ENCODE measurements at places on chromosomes 6 and 20.
A peak's percentile ranks its signal among the peaks of the same experiment; 100 is the strongest.

GRCh38 chr20:47503685-47504084 lies 2.0 kb downstream of the NCOA3 start:
- no peak for DNase-seq

- peak; percentile 58 for DNase-seq
Measured at GRCh38 chr20:57263801-57264792, 2.3 kb downstream of the BMP7 start.

DNA sequence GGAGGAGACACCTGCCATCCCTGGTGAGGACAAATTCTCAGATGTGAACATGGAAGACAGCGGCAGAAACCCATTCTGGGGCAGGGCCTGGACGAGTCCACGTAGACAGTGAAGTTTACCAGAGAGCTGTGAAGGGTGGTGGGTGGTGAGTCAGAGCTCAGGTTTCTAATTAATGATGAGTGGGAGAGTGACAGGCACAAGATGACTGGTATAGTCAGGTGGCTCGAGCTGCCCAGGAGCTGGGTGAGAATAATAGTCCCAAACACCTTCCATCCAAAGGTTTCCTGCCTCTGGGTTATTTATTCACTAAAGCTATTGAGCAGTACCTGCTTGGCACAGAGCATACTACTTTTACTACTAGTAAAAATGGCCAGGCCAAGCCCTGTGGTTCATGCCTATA lies 6.0 kb downstream of the TLDC2 start:
- DNase-seq = no peak

GRCh38 chr6:14674458-14674857 lies 556.9 kb downstream of the CD83 start:
- no peak for DNase-seq

DNA sequence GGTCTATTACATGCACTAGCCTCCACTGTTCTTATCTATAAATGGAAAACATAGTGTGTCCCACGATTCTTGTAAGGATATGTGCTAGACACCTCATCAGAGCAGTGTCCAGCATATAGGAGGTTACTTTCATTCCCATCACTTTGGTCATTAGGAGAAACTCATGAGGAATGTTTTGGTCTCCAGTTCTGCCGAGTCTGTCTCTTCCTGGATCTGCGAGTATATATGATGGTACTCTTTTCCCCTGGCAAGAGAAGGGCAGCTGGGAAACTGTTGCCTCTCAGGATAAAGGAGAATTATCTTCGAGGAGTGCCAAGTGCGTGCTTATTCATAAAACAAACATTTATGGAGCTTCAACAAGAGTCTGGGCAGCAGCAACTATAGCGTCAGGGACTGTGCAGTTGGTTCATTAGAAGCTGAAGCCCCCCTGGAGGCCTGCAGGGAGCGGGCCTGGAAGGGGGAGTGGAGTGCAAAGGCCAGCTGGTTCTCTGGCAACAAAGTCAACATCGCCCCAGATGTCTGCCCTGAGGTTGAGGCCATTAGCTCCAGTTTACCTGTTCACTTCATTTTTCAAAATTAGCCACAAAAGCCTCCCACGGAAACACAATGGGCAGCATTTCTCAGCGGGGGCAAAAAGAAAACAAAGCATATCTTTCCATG lies 811.9 kb downstream of the MAFB start:
- no peak for DNase-seq

DNA sequence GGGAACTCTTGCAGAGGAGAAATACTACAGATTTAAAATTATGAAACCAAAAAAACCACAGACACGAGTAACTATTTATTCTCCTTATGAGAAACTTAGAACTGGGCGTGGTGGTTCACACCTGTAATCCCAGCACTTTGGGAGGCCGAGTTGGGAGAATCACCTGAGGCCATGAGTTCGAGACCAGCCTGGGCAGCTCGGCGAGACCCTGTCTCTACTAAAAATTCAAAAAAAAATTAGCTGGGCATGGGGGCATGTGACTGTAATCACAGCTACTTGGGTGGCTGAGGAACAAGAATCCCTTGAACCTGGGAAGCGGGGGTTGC lies 36.8 kb downstream of the SSR1 start:
- no peak for DNase-seq

GRCh38 chr6:113560376-113560775 lies 296.8 kb upstream of the MARCKS start:
- DNase-seq = no peak

- DNase-seq = no peak
Measured at GRCh38 chr6:139117734-139118133, 17.1 kb upstream of the HECA start.

- no peak for DNase-seq
Measured at GRCh38 chr6:108421366-108421765, 126.5 kb downstream of the AFG1L start.

- DNase-seq = no peak
Measured at GRCh38 chr6:25617997-25618396, 34.0 kb upstream of the SCGN start.

GRCh38 chr20:23362392-23363256 lies 642 bp downstream of the GZF1 start:
- peak; percentile 44 for DNase-seq

DNA sequence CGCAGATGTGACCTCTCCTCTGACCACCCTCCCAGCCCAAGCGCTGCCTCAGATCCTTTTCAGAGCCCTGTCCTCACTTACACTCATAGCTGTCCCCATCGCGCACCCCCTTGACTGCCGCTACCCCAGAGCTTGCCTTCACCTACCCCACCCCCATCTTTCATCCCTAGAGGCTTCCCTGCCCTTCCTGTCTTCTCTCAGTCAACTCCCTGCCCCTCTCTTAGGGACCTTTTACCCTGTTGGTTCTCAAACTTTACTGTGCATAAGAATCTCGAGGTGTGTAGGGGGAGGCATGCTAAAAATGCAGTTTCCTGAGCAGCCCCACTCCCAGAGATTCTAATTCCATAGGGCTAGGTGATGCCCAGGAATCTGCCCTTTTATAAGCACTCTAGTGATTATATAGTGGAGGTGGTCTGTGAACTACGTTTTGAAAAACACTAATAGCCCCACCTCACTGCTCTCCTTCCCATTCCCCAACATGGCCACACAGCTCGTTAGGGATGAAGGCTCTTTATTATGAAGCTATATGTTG lies 725 bp downstream of the TM9SF4 start:
- DNase-seq = no peak

GRCh38 chr6:57220083-57220703 lies 1.9 kb downstream of the RAB23 start:
- no peak for DNase-seq

GRCh38 chr20:48826883-48827771 lies 672 bp downstream of the PREX1 start:
- DNase-seq = peak; percentile 59

GRCh38 chr6:132614554-132614953 lies 9.5 kb downstream of the TAAR2 start:
- no peak for DNase-seq

DNA sequence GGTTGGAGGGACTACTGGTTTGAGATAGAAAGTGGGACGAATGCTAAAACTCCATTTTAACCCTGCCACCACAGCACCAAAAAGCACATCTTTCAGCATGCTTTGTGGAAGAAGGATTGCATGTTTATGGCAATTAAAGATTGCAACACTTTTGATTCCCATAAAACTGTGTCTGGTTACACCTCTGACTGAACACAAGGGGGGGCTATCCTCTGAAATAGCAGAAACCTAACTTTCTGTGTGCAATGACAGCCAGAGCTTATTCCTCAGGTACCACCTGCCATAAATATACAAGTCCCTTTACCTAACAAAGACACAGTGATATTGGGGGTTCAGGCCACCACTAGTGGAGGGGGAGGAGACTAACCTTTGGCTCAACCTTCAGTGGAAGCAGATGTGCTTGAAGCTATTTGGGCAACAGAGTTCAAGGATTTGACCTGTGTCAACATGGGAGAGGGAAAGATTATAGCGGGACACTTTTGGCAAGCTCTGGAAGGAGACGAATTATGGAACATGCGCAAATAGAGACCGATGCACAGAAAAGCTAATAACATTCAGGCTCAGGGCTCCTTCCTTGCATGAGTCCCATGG lies 9.6 kb upstream of the PLG start:
- no peak for DNase-seq

DNA sequence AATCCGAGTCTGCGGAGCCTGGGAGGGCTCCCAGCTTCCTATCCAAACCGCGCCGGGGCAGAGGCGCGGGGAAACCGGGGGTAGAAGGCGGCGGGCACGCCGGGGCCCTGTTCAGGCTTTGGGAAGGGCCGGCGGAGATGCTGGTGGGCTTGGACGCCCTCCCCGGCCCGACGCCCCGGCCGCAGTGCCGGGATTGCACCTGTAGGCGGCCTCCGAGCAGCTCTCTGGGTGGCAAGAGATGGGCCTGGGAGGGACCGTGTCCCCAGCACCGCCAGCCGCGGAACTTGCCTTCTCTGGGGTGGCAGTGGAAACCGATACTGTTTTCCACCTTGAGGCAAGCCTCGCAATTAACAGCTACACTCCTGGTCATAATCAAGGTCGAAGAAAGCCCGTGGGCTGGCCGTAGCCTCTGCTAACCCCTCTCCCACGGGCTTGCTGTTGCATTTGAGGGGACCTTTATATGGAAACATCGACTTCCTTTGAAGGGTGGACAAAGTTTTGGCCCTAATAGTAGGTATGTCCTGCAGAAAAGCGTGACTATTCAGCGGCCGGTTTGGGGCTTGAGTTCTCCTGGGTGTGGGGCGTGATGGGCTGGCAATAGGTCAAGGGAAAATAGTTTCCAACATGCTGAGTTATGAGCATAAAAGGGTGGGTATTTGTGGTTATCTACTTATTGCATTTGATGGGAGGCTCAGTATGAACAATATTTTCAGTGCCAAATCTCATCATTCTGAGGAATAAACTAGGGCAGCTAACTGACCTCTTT lies 1.1 kb upstream of the JAG1 start:
- DNase-seq = peak; percentile 66

- DNase-seq = no peak
Measured at GRCh38 chr6:52513464-52513863, 63.4 kb downstream of the TRAM2 start.

- no peak for DNase-seq
Measured at GRCh38 chr6:85008296-85009009, 244.1 kb upstream of the TBX18 start.

DNA sequence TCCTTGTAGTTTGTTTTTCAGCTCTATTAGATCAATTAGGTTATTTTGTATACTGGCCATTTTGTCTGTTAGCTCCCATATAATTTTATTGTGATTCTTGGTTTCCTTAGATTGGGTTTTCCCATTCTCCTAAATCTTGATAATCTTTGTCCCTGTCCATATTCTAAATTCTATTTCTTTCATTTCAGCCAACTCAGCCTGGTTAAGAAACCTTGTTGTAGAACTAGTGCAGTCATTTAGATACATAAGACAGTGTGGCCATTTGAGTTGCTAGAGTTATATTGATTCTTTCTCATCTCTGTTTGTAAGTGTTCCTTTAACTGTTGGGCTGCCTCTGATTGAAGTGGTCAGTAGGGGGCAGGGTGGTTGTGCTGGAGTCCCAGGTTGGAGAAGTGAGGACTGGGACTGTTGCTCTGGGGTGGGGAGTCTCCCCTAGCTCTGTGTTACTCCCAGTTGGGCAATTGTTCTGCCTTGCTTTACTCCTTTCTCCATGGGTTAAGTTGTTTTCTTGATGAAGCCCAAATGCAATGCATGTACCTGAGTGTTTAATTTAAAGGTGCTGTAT lies 98.8 kb upstream of the NRN1 start:
- no peak for DNase-seq

DNA sequence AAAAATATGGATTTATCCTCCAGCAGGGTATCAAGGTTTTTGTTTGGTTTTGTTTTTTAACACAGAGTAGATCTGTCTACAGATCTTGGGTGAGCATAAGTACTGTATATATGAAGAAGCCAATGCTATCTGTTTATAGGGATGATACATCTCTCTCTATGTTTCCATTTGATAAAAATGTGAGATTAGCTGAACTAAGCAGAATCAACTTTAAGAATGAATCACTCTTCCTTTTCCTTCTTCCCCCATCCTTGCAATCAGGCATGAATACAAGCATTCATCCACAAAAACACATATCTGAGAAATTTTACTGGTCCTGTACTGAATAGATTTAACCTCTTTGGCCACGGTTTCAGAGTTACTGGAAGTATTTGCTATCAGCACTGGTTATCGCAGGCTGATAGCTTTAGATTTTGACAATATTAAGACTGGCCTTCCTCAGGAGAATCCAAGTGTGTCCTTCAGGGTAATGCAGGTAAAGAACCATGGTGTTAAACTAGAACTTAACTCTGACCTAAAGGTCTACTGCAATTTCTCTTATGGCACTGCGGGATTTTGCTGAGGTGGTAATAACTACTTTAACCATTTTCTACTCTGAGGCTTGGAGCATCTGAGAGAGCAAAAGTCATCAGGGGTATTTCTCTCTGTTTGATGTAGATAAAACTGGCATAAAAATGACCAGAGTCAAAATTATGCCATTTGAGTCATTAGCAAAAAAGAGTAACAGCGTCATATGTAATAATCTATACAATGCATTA lies 1.5 kb downstream of the SNAP25 start:
- DNase-seq = no peak

GRCh38 chr20:62999580-62999979 lies 7.2 kb downstream of the BHLHE23 start:
- DNase-seq = no peak

DNA sequence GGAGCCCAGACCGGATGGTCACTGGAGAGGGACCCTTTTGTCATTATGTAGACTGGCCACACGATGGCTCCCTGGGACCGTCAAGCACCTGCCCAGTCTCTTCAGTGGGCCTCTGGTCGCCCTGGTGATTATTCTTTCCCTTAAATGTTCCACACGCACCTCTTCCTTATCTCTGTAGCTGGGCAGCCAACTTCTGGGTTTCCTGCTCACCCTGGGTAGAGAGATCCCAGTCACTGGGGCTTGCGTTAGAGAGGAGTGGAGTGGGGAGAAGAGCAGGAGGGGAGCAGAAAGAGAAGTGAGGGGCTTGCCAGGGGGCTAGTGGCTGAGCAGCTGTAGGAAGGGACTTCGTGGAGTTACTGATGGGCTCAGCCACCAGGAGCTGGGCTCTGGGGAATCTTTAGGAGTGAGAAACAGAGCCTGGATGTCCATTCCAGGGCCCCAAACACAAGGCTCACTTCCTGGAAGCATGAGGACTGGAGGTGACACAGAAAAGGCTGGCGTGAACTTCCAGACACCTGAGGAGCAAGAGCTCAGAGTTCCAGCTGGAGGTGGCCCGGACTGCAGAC lies 150.1 kb downstream of the DHX35 start:
- DNase-seq = peak; percentile 34

DNA sequence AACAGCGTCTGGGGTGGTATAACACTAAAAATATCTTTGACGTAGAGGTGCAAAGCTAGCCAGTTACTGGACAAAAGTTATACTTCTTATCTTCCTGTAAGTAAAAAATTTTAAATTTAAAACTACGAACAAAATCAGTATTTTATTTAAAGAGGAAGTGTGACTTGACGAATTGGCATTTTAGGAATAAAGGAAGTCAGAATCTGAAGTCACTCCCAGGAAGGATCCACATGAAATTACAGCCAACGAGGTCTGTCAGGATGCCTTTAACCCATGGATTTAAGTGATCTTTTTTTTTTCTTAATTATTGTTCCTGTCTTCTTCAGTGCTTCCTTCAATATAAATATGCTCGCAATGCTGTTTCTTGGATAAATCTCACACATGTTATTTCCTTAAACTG lies 27.2 kb upstream of the SNX9 start:
- DNase-seq = no peak

- DNase-seq = no peak
Measured at GRCh38 chr6:46888578-46888977, 33.2 kb downstream of the ADGRF5 start.

Data from stimulated activated CD8-positive, alpha-beta memory T cell treated with anti-CD3 and anti-CD28 coated beads, Interleukin-4, amount 100 ng/mL, for 48 hours (primary cell).